Activated CD8-positive, alpha-beta T cell treated with anti-CD3 and anti-CD28 coated beads for 36 hours (primary cell): ENCODE measurements at places on chromosomes 13 and 19. TPM values are rescaled to one million over a fixed set of nuclear protein-coding genes. Genes with fewer than 3 reads are reported as not detected.
A peak's percentile ranks its signal among the peaks of the same experiment; 100 is the strongest.

The OR7D2 gene
- not detected for total RNA-seq

The OVOL3 gene
- not detected for total RNA-seq

The DAND5 gene
- not detected for total RNA-seq

DNA sequence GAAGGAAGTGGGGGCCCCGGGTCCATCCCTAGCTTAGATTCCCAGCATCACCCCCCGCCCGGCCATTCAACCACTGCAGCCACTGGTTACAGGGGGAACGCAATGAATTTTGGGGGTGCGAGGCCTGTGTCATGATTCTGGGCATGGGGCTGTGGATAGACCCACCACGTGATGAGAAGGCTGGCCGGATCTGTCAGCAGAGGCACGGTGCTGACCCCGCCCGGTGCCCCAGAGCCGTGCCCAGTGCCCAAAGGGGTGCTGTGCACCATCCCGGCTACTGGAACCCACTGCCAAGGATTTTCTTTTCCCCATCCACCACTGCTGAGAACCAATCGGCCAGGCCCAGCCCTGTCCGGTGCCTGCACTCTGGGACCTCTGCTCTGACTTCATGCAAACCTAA is 27.4 kb downstream of the CLEC4M start:
- H3K36me3 ChIP-seq, result no peaks in the 10 kb centered on the region
- H3K27ac ChIP-seq, result no peak overlapping the region
- peaks cover 6% of the 10 kb centered on the region for H3K4me1 ChIP-seq
- H3K4me3 ChIP-seq, result no peak overlapping the region

GRCh38 chr19:13842291-13843103 is 34.4 kb upstream of the NANOS3 start:
- H3K4me3 ChIP-seq, result peak overlapping the region; percentile 97
- H3K27ac ChIP-seq, result peak overlapping the region; percentile 99
- H3K36me3 ChIP-seq, result peaks cover 32% of the 10 kb centered on the region
- peak; percentile 71 for DNase-seq
- H3K4me1 ChIP-seq, result peaks cover 40% of the 10 kb centered on the region
- H3K27me3 ChIP-seq, result no peaks in the 10 kb centered on the region

DNA sequence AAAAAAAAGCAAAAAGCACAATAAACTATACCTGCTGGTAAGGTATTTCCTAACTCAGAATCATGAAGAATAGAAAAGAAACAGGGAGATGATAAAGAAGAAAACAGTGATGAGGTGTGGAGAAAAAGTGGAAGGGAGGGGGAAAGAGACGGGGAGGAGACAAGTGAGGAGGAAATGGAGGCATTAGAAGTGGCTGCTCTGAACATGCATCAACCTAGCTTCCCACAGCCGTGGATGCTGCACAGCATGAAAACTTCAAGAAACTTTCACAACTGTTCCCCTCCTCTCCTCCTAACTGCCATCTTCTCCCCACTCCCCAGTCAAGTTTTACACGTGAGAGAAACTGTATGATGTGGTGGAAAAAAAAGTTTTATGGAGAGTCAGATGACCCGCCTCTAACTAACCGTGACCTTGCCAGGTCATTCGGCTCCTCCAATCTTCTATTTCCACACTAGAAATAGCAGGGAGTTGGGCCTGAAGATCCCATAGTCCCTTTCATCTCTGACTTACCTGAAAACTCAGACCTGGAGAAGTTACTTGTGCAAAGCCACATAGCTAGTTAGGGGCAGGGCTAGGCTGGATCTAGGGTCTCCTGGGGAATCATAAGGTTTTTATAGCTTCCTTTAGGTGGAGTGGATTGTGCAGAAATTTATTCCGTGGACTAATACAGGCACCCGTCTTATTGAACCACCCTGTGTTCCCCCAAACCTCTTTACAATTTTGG is 461.9 kb downstream of the KLF5 start:
- peak overlapping the region; percentile 76 for H3K27ac ChIP-seq
- peak overlapping the region; percentile 58 for H3K4me3 ChIP-seq
- DNase-seq, result peak; percentile 4
- no peaks in the 10 kb centered on the region for H3K36me3 ChIP-seq
- no peaks in the 10 kb centered on the region for H3K27me3 ChIP-seq

DNA sequence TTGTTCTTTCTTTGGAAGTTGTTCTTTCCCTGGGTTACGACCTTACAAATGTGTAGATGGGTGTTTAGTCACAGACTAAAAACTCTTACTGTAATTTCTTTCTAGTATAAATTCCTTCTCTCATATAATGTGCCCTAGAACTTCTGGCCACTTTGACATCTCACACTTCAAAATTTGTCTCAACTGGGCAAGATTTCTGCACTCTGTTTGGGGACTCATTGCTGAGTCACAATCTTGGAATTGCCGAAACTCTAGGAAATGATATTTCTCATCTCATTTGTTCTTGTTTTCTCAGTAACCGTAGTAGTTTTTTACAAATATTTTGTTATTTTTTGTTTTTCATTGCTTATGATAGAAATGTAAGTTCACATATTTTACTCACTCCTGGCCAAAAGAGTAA is 2523.2 kb upstream of the PCDH20 start:
- DNase-seq, result no peak
- H3K4me3 ChIP-seq, result no peak overlapping the region
- H3K36me3 ChIP-seq, result no peaks in the 10 kb centered on the region
- H3K4me1 ChIP-seq, result no peaks in the 10 kb centered on the region
- no peaks in the 10 kb centered on the region for H3K27me3 ChIP-seq

DNA sequence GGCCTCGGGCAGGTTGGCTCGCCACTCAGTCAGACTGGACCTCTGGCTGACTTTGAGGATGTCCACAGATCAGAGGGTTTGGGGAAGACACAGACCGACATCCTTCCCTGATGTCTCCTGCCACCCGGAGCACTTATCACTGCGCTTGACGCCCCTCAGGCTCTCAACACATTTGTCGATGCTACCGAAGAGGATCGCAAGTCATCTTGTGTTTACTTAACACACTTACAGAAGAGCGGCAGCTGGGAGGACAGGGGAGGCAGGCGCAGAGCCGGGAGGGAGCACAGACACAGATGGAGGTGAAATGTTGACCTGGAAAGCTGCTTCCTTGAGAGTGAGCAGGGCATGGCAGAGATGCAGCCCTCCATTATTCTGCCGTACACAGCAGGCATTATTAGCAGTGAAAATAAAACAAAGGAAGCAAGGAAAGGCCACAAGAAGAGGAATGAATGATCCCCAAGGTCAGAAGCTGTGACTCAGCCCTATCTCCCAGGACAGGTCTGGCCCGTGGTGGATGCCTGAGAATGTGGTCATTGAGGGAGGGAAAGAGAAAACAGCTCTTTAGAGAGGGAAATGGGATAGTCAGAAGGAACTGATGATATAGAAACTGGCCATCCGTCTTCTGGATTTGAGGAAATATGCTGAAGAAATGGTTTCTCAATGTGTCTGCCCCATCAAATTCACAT is 549.5 kb upstream of the ARGLU1 start:
- no peak overlapping the region for H3K27ac ChIP-seq
- no peaks in the 10 kb centered on the region for H3K36me3 ChIP-seq

GRCh38 chr19:45470762-45471081 is 2.9 kb downstream of the FOSB start:
- peaks cover 17% of the 10 kb centered on the region for H3K36me3 ChIP-seq
- peaks cover 34% of the 10 kb centered on the region for H3K4me1 ChIP-seq
- no peak overlapping the region for H3K27ac ChIP-seq
- H3K4me3 ChIP-seq, result peak overlapping the region; percentile 86
- H3K27me3 ChIP-seq, result peaks cover 5% of the 10 kb centered on the region

- peaks cover 10% of the 10 kb centered on the region for H3K4me1 ChIP-seq
- no peaks in the 10 kb centered on the region for H3K36me3 ChIP-seq
- no peak for DNase-seq
- H3K4me3 ChIP-seq, result peak overlapping the region; percentile 49
Measured at GRCh38 chr19:5339198-5339949, 1.2 kb downstream of the PTPRS start.

DNA sequence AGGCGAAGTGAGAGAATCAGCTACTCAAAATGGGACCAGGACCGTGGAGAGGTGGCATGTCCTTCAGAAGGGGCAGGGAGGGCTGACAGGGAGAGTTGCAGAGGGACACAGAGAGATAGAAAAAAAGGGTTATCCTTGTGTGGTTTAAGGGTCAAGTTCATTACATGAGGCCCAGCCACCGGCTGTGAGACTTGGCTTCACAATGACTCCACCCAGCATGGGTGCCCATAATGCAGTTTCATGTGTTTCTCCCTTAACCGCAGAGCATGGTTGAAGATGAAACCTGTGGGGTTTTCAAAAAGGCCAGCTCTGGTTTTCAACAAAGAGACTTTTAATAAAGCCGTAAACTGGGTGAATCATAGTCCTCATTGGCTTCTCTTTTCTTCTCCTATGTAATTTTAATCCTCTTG is 164.6 kb downstream of the KLF5 start:
- no peak overlapping the region for H3K27ac ChIP-seq
- peaks cover 18% of the 10 kb centered on the region for H3K4me1 ChIP-seq
- no peaks in the 10 kb centered on the region for H3K27me3 ChIP-seq

GRCh38 chr13:110327051-110327721 is 20.1 kb downstream of the COL4A2 start:
- peaks cover 22% of the 10 kb centered on the region for H3K27me3 ChIP-seq
- no peak for DNase-seq
- no peaks in the 10 kb centered on the region for H3K36me3 ChIP-seq
